ENCODE measurements at places on chromosomes 6 and 20.

- DNase-seq, result no peak
These were observed 23.7 kb downstream of the VSTM2L start for GRCh38 chr20:37926612-37927011.

GRCh38 chr6:166058064-166058739 lies 109.4 kb downstream of the TBXT start:
- peak; percentile 38 for DNase-seq

DNA sequence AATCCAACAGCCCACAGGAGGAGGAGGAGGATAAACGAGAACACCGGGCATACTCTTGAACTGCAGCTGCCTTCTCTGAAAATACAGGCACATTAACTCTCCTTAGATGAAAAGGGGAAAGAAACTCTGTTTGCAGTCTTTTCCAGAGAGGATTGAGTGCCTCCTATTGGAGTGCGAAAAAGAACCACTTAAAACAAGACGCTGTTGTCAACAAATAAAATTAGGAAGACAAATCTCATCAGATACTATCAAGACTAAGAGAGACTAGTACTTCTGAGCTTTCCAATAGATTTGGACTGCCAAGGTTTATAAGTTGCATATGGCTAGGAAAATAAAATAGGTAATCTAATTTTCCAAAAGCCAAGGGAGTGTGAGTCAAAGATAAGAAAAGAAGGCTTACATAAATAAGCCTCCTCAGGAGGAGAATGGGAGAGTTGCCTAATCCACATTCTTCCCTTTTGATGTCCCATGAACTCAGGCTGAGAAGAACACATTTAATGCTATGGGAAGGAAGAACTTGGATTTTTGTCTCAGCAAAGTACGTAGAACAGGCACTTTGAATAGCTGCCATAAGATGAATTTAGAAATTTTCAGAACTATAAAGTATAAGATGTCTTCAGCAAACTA lies 154.7 kb downstream of the ARHGAP18 start:
- peak; percentile 20 for DNase-seq

GRCh38 chr6:50305660-50306059 lies 255.9 kb upstream of the DEFB112 start:
- peak; percentile 38 for DNase-seq

GRCh38 chr20:36367907-36368799 lies 62.0 kb downstream of the DLGAP4 start:
- no peak for DNase-seq

GRCh38 chr20:43953919-43954592 lies 39.4 kb downstream of the TOX2 start:
- DNase-seq, result peak; percentile 64

- no peak for DNase-seq
These were observed 309.6 kb upstream of the FLRT3 start for GRCh38 chr20:14647016-14647415.
